ENCODE measurements at places on chromosomes 6 and 20.

GRCh38 chr6:44228031-44228430 is 4.6 kb downstream of the SLC29A1 start:
- no peak for DNase-seq

- no peak for DNase-seq
These were observed 133.3 kb upstream of the SPTLC3 start for GRCh38 chr20:12875510-12875909.

GRCh38 chr20:60851826-60852704 is 400.0 kb upstream of the CDH4 start:
- no peak for DNase-seq

- DNase-seq, result no peak
These were observed 65.1 kb upstream of the PLEKHG1 start for GRCh38 chr6:150534553-150534952.

DNA sequence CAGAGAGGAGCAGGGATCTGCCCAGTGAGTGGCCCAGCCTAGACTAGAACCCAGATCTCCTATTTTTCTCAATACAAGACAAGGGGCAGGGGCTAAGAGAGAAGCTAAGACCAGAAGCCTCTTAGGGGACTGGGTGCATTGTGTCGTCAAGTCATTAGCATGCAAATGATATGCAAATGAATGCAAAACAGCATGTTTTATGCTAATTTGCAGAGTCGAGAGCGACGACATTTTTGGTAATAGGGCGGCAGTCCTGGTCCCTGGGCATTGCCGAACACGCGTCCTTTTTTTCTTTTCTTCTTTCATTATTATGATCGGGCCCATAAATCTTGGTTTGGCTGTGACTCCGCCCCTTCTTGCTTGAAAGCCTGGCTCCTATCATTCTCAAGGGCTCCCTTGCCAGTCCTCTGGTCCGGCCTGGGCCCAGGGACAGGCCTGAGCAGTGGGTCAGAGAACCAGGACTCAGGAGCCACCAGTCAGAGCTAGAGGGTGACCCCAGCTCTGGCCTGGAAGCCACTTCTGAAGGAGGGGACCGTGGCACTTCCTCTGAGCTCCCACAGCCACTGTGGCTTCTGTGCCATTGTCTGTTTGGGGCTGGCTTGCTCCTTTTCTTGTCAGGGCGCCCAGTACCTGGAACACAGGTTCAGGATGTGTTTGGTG is 32.0 kb upstream of the SCRT2 start:
- DNase-seq, result no peak

DNA sequence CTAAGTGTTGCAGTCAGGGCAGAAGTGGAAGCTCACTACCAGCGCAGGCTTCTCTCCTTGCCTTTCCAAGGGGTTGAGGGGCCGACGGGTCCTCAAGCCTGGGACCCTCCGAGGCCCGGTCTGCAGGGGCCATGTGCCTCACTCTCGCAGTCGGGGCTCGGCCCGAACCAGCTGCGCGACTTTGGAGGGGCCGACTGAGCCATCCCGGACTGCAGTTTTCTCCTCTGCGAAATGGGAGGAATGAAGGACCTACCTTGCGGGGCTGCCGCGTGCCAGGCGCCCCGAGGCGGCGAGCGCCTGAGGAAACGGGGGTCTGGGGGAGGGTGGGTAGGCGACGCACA is 5.6 kb downstream of the LZTS3 start:
- no peak for DNase-seq

DNA sequence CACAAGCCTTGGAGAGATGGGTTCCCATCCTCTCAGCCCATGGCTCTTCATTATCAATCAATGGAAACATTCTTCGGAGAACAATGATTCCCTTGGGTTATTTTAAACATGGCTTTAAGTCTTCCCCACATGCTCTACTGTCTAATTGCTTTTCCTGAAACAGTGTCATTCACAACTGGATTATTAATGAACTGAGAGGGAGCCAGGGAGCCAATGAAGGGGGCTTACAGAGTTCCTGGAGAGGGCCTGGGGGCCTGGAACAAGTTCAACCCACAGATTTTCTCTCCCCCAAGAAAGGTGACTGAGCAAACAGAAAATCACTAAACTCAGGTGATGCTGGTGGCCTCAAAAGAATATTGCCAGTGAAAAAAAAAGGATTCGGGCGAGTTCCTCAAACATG is 1.3 kb upstream of the PPP1R16B start:
- no peak for DNase-seq

DNA sequence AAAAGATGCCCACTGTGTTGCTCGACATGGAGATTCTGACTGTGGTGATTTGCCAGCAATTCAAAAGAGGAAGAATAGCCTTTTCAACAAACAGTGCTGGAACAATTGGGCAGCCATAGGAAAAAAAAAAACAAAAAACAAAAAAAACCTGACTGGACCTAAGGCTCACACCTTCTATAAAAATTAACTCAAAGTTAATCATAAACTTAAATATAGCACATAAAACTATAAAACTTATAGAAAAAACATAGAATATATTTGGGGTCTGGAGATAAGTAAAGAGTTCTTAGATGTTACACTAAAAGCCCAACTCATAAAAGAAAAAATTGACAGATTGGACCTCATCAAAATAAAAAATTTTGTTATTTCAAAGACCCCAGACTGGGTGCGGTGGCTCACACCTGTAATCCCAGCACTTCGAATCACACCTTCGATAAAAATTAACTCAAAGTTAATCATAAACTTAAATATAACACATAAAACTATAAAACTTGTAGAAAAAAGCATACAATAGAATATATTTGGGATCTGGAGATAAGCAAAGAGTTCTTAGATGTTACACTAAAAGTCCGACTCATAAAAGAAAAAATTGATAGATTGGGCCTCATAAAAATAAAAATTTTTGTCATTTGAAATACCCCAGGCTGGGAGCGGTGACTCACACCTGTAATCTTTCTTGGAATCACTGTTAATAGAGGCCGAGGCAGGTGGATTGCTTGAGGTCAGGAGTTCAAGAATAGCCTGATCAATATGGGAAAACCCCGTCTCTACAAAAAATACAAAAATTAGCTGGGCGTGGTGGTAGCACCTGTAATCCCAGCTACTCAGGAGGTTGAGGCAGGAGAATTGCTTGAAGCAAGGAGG is 115.6 kb upstream of the FAM83B start:
- no peak for DNase-seq

DNA sequence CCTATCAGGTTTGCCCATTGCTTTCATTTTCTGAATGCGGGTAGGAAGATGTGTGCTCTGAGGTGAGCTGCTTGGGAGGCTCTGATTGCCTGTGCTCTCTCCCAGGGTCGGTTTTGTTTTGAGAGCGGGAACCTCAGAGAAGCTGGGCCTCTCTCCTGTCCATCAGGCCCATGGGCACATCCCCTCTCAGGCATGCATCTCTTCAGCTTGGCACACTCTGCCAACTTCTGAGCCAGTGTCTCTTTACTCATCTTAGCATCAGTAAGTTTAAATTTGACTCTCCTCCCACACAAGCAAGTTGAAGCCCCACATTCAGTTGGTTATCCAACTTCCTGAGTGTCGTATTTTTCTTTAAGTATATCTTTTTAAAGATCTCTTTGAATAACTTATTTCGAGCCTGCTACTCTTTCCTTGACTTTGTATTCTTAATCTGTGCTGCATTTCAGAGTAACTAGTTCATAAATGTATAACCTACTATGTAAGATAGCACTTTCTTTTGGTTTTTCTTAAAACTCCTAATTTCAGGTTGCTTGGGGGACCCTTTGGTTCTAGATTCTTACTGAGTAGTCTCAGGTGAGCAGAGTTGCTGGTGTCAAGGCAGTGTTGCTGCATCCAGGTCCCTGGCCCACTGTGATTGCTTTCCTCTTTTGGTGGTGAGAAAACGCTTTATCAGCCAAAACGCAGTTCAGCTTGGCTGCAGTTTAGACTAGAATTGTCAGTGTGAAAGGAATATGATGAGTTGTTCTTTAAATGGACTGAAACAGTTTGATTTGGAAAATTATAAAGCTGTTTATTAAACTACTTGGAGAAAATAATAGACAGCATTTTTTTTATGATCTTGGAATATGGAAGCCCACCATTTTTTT is 54.8 kb downstream of the SNX9 start:
- DNase-seq, result no peak

DNA sequence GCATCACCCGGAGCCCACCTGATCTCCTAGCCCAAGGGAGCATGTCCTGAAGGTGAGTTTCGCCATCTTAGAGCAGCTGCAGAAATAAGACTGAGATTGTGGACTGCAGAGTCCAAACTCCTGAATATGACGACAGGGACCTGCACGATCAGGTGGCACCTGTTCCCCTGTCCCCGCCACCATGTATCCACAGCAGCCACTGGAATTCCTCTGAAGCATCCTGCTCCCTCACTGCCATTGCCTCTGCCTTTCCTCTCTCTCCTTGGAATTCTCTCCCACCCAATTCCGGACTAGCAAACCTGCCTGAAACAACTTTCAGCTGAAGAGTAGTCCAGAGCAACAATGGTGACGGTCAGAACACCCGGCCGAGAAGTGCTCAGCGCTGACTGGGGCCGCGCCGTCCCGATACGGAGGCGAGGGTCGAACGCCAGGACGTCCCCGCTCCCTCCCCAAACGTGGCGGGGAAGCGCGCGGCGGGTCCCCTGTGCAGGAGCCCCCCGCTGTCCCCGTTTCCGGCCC is 694 bp upstream of the FAM120B start:
- DNase-seq, result no peak

GRCh38 chr20:4227085-4227821 is 211.9 kb upstream of the RNF24 start:
- no peak for DNase-seq

DNA sequence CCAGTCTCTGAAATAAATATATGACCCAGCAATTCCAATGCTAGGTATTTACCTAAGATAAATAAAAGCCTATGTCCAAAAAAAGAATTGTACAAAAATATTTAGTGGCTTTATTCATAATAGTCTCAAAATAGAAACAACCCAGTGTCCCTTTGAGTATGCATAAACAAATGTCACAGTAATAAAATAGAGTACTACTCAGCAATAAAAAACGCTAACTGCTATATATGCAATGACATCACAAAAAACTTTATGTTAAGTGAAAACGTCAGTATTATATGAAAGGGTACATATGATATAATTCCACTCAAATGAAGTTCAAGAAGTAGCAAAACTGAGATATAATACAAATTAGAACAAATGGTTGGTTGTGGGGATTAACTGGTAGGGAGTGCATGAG is 286.5 kb upstream of the MAN1A1 start:
- no peak for DNase-seq

DNA sequence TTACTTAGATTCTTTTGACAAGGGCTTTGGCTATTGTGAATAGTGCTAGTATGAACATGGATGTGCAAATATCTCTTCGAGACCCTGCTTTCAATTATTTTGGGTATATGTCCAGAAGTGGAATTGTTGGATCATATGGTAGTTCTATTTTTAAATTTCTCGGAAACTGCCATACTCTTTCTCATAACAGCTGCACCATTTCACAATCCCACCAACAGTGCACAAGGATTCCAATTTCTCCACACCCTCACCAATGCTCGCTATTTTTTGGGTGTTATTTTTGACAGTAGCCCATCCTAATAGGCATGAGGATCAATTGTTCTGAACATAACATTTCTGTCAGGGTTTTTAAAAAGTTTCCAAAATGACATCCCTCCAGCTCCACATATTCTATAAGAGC is 69.2 kb upstream of the ESR1 start:
- DNase-seq, result no peak

DNA sequence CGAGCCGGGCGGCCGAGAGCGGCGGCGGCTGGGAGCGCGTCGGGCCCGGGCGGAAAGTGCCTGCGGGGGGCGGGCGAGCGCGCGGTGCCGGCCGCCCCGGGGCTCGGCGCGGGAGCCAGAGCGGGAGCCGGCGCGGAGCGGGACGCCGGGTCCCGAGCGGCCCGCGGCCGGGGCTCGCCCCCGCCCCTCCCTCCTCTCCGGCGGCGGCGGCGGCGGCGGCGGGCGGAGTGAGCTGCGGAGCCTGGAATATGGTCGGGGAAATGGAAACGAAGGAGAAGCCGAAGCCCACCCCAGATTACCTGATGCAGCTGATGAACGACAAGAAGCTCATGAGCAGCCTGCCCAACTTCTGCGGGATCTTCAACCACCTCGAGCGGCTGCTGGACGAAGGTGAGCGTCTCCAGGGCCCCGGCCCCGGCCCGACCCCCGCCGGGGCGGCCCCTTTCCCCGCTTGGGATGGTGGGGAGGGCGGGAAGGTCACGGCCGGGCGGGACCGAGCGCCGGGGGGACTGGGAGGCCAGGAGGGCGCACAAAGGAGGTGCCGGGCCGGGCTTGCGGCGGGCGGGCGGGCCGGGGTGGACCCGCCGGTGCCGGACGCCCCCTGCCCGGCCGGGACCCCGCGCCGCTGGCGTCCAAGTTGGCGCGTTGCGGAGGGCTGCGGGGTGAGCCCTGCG is 565 bp downstream of the QKI start:
- peak; percentile 20 for DNase-seq

DNA sequence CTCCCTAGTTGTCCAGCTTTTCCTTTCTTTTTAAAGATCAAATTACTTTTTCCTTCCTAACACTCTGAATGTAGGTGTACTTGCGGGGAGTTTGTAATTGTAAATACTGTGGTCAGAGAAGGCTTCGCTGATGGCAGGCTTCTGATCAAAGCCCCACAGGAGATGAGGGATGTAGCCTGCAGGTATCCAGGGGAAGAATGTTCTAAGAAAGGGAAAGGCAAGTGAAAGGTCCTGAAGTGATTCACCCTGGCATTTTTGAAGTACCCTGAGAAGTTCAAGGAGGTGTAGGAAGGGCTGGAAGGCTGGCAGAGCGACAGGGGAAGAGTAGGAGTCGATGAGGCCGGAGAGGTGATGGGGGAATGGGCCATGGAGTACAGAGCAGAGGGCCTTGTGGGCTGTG is 38.2 kb upstream of the CCN6 start:
- DNase-seq, result no peak

DNA sequence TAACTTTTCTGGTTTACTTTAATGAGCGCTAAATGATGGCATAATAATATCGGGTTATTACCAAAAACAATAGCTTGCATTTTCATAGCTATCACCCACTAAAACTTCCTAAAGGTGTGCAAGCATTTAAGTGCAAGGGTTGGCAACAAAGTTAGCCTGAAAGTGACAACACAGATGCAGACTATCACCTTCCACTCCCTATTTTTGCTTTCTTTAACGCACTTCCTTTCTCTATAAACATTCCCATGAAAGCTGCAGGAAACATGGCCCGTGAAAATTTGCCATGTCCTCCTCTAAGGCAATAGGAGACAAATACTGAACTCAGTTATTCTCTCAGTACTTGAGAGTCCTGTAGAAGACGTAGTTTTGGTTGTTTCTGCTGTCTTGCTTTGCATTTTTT is 2.7 kb downstream of the MYCT1 start:
- no peak for DNase-seq

Measured in activated effector memory CD4-positive, alpha-beta T cell treated with Interleukin-2 at 50 U/mL for 16 hours (primary cell).